ENCODE measurements at places on chromosomes 12 and 14.

- no peak for DNase-seq
These were observed 2.8 kb upstream of the CYP46A1 start for GRCh38 chr14:99681101-99681831.

DNA sequence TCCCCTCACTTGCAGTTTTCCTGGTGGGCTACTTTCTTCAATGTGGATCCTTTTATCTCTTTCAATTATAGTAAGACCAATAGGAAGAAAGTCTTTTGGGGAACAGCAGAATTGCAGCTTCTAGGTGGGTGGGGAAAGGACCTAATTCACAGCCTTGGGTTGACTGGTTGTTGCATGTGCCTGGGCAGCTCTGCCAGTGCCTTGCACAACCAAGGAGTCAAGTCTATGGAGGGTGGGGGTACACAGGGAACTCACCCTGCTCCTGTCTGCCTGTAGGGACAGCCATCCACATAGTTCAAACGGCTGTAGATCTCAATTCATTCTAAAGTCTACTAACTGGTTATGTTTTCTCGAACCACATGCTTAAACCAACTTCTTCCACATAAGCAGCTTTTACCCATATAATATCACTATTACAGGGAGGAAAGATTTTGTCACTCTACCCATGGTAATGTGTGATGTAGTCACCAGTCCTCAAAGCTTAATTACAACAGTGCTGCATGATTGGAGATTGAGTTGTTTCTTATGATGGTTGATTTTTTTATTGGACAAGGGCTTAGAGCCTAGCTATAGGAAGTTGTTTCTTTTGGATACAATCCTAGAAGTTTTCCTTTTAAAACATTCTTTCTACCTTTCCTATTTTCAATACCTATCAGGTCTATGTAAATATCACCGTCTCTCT is 117.7 kb upstream of the FRMD6 start:
- DNase-seq = no peak

DNA sequence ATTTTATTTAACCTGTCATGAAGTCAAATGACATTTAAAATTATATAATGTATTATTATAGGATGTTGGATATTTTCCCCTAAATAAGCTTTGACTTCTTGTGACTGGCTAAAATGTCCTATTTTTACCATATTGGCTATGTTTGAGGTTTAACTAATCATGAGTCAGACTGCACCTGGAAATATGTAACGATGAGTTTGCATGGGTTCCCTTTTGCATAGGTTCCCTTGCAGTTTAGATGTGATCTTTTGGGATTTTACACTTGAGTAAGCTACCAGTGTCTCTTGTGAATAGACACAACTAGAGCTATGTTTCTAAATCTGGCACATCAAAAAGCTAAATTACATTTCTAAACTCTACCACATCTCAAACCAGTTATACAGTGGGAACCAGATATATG is 5.2 kb downstream of the PDZRN4 start:
- DNase-seq = no peak

DNA sequence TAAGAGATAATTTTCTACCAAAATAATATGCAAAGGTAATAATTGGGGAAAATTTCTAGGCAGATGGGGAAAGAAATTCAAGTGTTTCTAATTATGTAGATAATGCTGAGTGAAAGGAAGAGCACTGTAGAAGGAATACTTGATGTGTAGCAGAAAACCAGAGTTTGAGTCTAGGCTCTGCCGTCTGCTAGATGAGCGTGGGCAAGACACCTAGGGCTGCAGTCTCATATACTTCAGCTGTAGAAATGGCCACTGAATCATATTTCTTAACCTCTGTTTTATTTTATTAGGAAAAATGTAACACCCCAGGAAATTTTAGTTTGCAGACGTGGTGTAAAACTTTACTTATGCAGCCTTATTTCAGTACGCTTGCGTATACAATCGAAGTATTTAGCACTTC is 59.8 kb upstream of the SLC38A2 start:
- DNase-seq = no peak

DNA sequence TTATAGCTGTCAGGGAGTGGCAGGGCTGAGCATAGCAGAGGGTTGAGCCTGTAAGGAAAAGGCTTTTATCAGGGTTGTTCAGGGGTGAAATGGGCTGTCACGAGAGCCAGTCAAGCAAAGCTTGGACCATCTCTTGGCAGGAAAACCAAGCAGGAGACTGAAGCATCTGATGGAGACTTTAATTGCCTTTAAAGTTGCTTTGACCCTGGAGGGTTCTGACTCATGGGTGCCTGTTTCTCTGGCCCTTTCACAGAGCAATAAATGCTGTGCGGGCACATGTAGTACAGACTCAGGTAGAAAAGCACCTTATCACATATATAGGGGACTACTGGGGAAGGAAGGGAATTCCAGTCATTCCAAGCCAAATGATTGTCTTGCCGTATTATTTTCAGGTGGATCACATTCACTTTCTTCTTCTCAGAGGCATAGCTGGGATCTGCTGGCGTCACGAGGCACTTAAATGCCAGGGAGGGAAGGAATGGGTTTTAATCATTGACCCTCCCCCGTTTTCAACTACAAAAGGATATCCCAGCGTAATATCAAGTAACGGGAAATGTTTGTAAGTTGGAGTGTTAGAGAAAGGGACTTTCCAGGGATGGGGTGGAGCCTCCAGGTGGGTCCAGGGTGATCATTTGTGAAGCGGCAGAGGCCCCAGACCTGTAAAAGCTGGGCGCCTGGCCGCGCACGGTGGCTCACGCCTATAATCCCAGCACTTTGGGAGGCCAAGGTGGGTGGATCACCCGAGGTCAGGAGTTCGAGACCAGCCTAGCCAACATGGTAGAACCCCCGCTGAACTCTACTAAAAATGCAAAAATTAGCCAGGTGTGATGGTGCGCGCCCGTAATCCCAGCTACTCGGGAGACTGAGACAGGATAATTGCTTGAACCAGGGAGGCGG is 34.9 kb downstream of the PLEKHD1 start:
- peak; percentile 15 for DNase-seq

DNA sequence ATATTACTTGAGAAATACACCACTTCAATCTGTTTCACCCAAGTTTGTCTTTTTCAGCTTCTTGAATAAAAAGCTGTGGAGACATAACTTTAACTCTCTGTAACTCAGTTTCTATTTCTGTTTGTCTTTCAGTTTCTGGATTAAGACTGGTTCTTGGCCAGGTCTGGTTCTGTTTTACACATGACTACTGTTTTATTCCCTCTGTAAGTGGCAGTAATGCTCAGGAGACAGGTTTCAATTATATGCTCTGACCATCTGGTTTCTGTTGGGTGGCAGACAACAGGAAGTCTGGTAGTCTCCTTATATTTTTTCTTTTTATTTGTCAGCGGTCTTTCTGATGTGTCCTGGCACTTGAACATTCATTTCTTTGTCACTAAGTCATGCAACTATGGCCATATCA is 102.9 kb downstream of the RPS29 start:
- DNase-seq = no peak

DNA sequence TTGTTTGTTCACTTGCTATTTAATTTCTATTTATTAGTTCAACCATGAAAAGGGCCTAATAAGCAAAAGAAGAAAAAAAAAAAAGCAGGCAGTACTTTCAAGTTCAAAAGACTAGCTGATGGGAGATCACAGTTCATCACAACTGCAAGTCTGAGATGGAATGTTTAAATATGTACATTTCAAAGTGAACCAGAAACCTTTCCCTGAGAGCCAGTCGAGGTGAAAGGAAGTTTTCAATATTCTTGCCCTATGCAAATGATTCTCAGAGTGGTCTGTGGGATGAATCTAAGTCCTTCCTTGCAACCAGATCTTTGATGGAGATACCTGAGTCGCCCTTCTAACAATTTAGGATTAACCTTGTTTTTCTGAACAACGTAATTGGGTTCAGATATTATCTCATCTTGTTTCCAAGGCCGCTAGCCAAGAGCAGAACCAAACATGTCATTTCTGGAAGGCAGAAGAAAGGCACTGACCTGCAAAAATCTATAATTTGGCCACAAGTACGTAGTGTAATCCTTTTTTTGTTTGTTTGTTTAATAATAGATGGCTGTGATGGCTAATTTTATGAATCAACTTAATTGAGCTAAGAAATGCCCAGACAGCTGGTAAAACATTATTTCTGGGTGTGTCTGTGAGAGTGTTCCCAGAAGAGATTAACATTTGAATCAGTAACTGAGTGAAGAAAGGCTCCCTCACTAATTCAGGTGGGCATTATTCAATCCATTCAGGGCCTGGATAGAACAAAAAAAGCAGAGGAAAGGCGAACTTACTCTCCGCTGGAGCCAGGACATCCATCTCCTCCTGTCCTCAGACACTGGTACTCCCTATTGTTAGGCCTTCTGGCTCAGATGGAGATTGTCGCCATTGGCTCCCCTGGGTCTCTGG is 171.1 kb upstream of the TMPO start:
- DNase-seq = no peak
